ENCODE measurements at places on chromosomes 5 and 9.

- no peak for DNase-seq
Observed at GRCh38 chr5:110956280-110956912, 115.1 kb upstream of the TSLP start.

GRCh38 chr9:119639287-119639955 is 270.2 kb upstream of the BRINP1 start:
- DNase-seq: no peak

DNA sequence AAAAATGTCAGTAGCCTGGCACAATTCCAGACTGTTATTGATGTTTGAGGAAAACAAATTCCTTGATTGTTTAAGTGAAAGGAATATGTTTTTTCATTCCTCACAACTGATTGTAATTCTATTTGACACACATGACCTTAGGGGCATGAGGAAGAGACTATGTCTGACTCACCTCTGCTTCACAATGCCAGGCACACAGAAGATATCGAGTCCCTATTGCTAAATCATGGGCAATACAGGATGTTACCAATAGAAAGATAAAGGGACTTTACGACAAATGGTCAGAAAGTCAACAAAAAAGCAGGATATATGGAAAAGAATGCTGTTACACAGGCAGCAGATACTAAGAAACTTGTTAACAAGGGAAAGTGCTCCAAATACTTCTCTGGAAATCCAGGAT is 1903.5 kb downstream of the EFNA5 start:
- no peak for DNase-seq

DNA sequence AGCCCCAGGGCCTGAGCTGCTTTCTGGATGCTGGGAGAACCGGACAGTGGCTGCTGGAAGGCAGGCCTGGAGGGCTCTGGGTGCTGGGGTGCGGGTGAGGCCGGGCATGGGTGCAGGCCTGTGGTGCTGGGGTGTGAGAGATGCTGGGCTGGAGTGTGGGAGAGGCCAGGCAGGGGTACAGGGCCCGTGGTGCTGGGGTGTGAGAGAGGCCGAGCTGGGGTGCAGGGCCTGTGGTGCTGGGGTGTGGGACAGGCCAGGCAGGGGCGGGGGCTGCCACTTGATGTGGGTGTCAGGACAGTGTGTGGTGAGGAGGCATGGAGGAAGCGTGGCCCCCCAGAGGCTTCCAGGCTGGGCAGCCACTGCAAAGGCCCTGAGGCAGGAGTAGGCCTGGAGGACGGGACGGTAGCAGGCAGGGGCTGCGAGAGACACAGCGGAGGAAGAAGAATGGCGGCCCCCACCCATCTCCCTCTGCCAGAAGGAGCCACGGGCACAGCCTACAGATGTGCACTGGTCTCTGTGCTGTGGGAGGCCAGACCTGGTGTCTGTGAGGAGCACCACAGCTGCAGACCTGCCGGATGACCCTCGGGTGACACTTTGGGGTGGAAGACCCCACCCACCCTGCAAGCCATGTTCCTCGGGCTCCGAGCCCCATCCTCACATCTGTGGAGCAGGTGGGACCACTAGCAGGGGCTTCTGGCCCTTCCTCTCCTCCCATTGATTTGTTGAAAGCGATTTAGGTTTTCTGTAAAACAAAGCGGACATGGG is 9.3 kb downstream of the NKD2 start:
- DNase-seq: no peak

DNA sequence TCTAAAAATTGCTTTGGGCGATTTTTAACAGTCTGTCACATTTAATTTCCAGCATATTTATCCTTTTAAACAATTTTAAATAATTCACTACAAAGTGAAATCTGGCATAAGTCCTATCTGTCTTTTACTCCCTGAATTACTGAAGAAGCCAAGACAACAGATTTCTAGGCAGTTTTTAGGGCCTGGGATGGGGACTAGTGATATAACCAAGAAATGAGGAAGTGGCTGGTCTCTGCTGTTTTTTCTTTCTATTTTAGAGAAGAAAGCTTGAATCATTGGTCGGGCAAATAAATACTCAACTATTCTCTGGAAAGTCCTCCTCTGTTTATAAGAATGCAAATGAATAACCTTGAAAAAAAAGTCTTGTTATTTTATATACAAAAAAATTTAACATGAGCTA is 79.7 kb upstream of the SSBP2 start:
- no peak for DNase-seq

DNA sequence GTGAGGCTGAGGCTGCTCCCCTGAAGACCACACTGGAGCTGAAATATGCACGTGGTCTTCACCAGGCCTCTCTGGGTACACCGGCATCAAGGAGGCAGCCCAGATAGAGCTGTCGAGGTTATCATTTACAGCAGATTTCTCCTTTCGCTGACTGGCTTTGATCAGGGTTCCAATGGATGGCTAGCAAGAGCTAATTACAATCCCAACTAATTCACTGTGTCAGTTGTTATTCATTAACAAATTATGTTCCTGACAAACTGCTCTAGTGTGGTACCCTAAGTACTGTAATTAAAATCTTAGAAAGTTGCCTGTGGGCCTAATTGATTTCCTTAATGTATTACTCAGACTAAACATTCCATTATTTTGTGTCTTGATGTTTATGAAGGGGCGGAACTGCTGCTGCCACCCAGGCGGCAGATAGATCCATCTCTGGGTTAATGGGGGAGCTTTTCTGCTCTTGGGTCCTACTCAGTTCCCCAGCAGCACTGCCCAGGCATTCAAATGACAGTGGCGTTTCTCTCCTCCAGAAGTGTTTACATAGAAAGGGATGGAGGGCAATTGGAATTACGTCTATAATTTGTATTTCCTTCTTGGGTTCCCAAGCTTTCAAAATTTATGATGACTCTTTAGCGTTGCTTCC is 71.7 kb upstream of the RAD23B start:
- DNase-seq: no peak

DNA sequence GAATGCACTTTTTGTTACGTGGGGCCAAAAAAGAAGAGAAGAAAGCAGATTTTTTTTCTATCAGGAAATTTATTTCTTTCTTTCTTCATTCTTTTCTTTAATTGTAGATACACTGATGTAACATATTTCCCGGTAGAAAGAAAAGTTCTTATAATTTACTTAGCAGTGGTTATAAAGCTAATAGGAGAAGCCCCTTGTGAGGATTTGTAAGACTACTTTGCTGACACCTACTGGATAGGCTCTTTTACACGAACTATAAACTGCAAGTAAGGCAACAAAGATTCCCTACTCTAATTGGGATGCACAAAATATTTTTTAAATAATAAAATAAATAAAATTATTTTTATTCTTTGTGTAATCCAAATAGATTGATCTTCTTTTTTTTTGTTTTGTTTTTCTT is 284.4 kb downstream of the DNAH5 start:
- DNase-seq: no peak

GRCh38 chr5:37823433-37824152 is 16.2 kb downstream of the GDNF start:
- no peak for DNase-seq

GRCh38 chr5:114857941-114858551 is 311.7 kb downstream of the TRIM36 start:
- DNase-seq: no peak

GRCh38 chr5:175542966-175543235 is 64.5 kb downstream of the SFXN1 start:
- DNase-seq: no peak

DNA sequence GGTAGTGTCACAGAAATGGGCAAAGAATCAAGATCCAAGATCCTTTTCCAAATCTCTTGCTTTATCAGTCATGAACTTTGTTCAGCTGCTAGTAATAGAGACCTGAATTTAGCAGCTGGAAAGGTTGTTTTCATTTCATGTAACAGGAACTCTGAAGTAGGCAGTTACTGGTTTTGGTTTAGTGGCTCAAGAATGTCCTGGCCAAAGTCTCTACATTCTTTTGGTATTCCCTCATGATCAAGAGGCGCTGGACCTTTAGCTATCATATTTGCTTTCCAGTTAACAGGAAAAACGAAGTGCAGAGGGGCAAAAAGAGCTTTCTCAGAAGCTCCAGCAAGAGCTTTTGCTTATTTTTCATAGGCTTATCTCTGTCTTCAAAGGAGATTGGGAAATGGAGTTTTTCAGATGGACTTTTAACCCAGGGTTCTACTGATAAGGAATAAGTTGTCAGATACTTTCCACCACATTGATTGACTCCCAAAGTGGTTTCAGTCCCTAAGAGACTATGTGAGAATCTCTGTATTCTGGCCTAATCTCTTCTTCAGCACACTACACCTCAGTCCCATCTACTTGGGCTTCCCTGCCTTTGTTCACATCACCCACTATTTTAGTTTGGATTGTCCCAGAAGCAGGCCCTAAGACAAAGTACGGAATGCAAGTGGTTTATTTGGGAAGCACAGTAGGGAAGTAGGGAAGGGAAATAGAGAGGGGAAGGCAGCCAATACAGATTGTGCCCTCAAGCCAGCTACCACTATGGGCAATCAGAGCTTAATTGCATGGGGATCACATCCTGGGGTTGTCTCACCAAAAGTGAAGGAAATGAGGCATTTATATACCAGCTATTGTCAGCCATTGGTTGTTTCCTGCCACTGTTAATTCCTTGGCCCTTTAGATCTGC is 359.3 kb downstream of the LRRC70 start:
- DNase-seq: no peak

GRCh38 chr5:141491323-141492167 is 2.7 kb downstream of the PCDHGC5 start:
- DNase-seq: no peak

DNA sequence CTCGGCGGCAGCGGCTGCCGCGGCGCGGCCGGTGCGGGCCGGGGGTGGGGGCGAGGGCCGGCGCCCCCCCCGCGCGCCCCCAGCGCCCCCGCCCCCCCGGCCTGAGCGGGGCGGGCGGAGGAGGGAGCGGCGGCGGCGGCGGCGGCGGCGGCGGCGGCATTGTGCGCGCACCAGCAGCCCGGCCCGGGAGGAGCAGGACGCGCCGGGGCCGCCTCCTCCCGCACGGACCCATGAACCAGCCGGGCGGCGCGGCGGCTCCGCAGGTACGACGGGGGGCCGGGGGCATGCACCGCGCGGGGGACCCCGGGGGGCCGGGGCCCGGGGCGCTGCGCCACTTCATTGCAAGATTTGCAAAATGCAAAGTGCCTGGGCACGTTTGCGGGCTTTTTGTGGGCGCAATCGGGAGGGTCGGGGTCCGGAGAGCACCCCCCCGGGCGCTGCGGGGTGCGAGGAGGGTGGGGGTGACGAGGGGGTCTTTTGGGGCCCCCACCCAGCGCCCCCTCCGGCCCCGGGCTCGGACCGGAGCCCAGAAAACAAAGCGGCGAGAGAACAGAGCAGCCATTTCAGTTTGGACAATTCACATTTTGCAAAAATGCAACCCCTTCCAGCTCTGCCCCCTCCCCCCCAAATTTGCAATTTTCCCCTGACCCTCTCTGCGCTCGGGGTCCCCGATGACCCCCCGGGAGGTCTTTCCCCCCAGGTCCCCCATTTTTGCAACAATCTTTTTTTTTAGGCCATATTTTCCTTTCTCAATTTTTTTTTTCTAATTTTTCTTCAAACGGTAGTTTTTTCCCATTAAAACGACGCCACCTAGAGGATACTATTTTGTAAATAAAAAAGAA is at the start of gene ZNF618:
Gene ZNF618, plus strand, starts transcription at position 159 of the 842 bp plus-strand sequence. Its CDS starts 72 bp downstream, at position 231.
- DNase-seq: no peak

- DNase-seq: no peak
Observed at GRCh38 chr5:28574606-28575005, 1536.2 kb upstream of the CDH9 start.

DNA sequence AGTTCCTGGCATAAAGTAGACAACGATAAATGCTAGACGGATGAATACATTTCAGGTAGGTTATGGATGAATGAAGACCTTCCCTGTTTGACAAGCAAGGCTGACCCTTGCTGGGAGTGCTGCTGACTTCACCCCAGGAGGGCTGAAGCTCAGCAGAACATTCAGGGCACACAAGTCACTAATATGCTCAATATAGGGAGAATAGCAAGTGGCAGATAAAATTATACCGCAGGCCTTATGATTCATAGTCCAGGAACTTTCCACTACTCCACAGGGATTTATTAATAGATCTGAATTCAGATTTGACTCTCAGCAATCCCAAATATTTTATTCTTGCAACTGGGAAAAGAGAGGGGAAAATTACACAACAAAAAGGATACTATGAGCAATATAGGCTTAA is 38.2 kb upstream of the GRAMD2B start:
- DNase-seq: no peak

GRCh38 chr5:169218861-169219260 is 82.1 kb downstream of the SLIT3 start:
- DNase-seq: no peak

- no peak for DNase-seq
Observed at GRCh38 chr5:75363111-75363510, 26.1 kb downstream of the HMGCR start.

- no peak for DNase-seq
Observed at GRCh38 chr5:160978944-160979343, 126.9 kb upstream of the ATP10B start.

- no peak for DNase-seq
Observed at GRCh38 chr9:84941792-84942191, 272.3 kb downstream of the NTRK2 start.

DNA sequence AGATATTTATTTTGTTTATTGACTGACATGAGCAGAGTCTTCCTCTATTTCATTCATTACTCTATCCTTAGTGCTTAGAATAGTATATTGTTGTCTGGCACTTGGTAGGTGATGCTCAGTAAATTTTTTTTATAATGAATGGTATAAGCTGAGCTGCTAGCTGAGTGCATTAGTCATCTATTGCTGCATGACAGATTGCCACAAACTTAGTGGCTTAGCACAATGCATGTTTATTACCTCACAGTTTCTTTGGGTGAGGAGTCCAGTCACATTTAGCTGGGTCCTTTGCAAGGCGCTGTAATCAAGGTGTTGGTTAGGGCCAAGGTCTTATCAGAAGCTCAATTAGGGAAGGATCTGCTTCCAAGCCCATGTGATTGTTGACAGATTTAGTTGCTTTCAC is 23.1 kb downstream of the SMAD5 start:
- DNase-seq: no peak

- DNase-seq: no peak
Observed at GRCh38 chr5:57468481-57469163, 14.0 kb downstream of the ACTBL2 start.

DNA sequence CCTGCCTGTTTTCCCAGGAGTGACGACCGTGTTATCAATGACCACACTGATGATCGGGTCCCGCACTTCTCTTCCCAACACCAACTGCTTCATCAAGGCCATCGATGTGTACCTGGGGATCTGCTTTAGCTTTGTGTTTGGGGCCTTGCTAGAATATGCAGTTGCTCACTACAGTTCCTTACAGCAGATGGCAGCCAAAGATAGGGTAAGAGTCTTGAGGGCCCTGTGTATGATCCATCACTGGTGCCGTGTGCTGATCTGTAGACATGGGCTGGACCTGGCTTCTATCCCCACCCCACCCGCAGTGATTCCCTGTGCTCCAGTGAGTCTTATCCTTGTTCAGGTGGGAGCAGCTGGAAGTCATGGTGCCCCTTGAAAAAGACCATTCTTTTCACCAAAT is 26.0 kb downstream of the GABRP start:
- DNase-seq: no peak

DNA sequence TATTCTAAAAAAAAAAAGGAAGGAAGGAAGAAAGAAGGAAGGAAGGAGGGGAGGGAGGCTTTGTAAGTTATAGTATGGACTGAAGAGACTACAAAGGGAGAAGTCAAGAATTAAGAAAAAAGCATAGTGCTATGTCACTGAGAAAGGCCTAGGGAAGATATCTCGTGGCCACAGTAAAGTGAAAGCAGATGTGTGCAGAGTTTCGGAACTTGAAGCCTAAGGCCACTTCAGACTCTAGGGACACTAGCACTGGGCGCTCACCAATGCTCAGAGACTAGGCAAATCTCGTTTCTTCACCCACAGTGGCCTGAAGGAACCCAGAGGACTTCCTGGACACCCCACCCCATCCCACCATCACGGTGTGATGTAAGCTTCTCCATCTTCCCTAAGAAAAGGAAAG is 181.4 kb upstream of the TRPM3 start:
- no peak for DNase-seq

- DNase-seq: no peak
Observed at GRCh38 chr5:87081511-87082372, 185.9 kb upstream of the RASA1 start.
